ENCODE measurements at places on chromosomes 13 and 19.
A peak's percentile ranks its signal among the peaks of the same experiment; 100 is the strongest.

- no peak for DNase-seq
- H3K27me3 ChIP-seq: peaks cover 5% of the 10 kb centered on the region
- H3K4me1 ChIP-seq: no peaks in the 10 kb centered on the region
Observed at GRCh38 chr13:20305587-20305986, 73.5 kb upstream of the GJB6 start.

GRCh38 chr19:47315125-47315821 lies 5.6 kb downstream of the C5AR1 start:
- no peaks in the 10 kb centered on the region for H3K4me1 ChIP-seq
- peak; percentile 91 for DNase-seq
- no peak overlapping the region for H3K4me3 ChIP-seq

GRCh38 chr19:10927730-10928562 lies 493 bp downstream of the YIPF2 start:
- peak overlapping the region; percentile 78 for H3K27ac ChIP-seq
- H3K4me3 ChIP-seq: peak overlapping the region; percentile 100
- H3K36me3 ChIP-seq: no peaks in the 10 kb centered on the region
- H3K27me3 ChIP-seq: no peaks in the 10 kb centered on the region
- no peak for DNase-seq

GRCh38 chr19:18439025-18439909 lies 1.3 kb upstream of the ISYNA1 start:
- no peak for DNase-seq
- H3K36me3 ChIP-seq: peaks cover 3% of the 10 kb centered on the region
- no peaks in the 10 kb centered on the region for H3K4me1 ChIP-seq

GRCh38 chr19:55333870-55334269 lies 5.8 kb upstream of the KMT5C start:
- H3K36me3 ChIP-seq: no peaks in the 10 kb centered on the region
- no peak overlapping the region for H3K27ac ChIP-seq
- peaks cover 4% of the 10 kb centered on the region for H3K4me1 ChIP-seq
- H3K4me3 ChIP-seq: no peak overlapping the region

GRCh38 chr13:31350560-31350959 lies 150.8 kb downstream of the B3GLCT start:
- no peaks in the 10 kb centered on the region for H3K36me3 ChIP-seq
- no peaks in the 10 kb centered on the region for H3K27me3 ChIP-seq
- no peak overlapping the region for H3K4me3 ChIP-seq
- no peaks in the 10 kb centered on the region for H3K4me1 ChIP-seq
- DNase-seq: no peak

DNA sequence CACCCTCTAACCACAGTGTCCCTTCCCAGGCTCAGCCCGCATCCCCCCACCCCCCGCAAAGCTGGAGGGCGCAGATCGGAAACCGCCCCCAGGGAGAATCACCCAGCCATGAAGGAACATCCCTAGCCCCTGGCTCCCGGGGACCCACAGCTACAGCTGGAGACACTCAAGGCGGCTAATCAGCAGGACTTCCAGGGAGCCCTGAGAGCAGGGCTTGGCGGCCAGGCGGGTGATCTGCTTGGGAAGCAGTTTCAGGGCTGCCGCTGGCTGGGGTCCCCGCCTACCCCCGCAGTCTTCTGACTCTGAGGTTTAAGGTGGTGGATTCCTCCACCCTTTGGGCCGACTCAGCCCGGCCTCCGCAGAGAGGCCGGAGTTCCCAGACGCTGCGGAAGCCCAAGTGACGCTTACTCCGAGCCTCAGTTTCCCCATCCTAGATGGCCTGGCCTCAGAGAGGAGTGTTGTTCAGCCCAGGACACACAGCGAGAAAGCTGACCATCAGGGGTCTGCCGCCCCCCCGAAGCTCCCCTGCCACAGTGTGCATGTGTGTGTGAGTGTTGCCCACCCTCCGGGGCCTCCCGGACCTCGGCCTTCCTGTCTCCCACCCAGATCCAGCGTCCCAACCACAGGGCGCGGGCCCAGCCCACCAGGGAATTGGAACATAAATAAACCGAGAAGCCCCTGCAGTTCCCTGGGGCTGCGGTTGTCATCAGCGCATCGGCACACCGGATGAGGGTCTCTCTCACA lies 9.8 kb downstream of the FUT6 start:
- no peak for DNase-seq
- H3K27ac ChIP-seq: no peak overlapping the region
- no peak overlapping the region for H3K4me3 ChIP-seq
- no peaks in the 10 kb centered on the region for H3K4me1 ChIP-seq

DNA sequence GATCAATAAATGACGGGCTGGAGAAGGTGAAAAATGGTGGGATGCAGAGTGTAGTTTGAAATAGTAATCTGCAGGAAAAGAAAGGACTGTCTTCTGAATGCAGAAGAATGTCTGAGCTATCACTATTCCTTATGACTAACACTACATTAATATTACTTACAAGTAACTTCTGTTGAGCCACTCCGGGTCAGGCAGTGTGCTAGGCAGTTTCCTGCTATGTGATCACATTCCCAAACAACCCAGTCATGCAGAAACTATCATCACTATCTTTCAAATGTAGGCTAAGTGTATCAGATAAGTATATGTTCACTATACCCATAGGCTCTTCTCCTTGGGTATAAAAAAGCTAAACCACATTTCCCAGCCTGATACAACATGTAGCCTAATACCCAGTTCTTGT lies 6.6 kb downstream of the ZNF599 start:
- no peak for DNase-seq
- H3K4me1 ChIP-seq: no peaks in the 10 kb centered on the region
- no peaks in the 10 kb centered on the region for H3K27me3 ChIP-seq

GRCh38 chr19:5943623-5944022 lies 29.6 kb downstream of the CAPS start:
- H3K4me3 ChIP-seq: no peak overlapping the region
- H3K4me1 ChIP-seq: no peaks in the 10 kb centered on the region
- H3K27me3 ChIP-seq: no peaks in the 10 kb centered on the region
- no peak overlapping the region for H3K27ac ChIP-seq
- H3K36me3 ChIP-seq: no peaks in the 10 kb centered on the region
- no peak for DNase-seq

DNA sequence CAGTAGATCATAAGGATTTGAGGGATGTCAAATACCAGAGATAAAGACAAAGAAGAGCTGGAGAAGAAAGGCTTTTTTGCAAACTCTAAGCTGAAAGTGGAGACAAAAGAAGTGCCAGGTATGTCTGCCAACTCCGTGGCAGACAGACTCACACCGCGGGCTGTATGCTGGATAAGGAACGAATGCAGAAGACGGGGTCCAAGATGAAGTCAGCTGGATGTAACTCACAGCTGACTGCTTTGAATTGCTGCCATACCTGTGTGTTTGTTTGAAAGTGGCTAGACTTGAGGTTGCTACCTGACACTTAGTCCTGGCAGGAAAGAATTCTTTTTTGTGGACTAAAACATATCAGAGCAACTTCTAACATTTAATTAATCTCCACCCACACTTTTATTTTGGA lies 398.8 kb downstream of the DLEU7 start:
- H3K36me3 ChIP-seq: no peaks in the 10 kb centered on the region
- no peaks in the 10 kb centered on the region for H3K27me3 ChIP-seq
- DNase-seq: no peak
- no peaks in the 10 kb centered on the region for H3K4me1 ChIP-seq
- H3K27ac ChIP-seq: no peak overlapping the region

DNA sequence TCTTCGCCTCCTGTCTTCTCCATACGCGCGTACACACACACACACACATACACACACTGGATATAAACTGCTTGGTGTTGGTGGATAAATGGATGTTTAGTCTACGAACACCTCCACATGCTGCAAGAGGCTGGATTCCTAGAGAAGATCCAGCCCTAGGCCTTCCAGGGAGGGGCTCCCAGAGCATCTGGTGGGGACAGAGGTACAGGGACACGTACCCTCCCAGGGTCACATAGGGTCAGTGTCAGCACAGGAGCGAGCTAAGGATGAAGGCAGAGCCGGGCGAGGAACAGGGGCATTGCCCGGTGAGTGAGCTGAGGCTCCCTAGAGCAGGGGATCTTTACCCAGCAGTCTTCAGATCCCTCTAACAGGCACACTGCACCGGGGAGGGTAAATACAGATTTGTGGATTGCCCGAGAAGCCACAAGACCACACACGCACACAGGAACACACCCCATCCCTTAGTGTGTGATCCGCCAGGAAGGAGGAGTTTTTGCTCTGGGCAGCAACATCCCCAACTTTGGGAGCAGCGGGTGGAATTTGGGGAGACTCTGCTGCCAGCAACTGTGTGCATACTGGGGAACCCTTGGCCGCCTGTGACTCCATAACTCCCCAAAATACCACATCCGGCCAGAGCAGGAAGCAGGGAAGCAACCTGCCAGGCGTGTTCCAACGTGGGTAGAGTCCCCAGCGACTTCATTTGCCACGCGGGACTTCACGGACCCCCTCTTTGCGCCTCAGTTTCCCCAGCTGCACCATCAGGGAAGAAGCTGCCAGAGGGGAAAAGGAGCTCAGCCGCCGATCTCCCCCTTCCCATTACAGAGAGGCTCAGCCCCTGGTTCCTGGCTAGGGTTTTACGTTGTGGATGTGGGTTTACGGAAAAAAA lies 5.8 kb upstream of the TLE2 start:
- no peaks in the 10 kb centered on the region for H3K27me3 ChIP-seq
- no peak for DNase-seq

GRCh38 chr13:60075850-60076249 lies 87.9 kb downstream of the DIAPH3 start:
- no peaks in the 10 kb centered on the region for H3K4me1 ChIP-seq
- DNase-seq: no peak
- H3K4me3 ChIP-seq: no peak overlapping the region
- no peaks in the 10 kb centered on the region for H3K36me3 ChIP-seq

DNA sequence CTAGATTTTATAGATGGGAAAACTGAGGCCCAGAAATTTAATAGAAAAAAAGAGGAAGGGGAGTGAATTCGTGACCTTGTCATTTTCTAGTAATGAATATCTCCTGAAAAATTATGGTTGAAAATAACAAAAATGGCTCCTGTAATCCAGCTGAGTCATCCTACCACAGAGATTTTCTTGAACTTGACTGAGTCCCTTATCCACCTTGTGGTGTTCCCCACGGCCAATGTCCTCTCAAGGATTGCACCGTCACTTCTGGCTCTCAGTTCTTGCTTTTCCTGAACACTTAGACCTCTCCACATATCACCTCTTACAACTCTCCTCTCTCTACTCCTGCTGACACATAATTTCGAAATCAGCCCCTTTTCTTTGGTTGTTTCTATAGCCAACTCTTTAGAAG lies 1.2 kb upstream of the KATNAL1 start:
- no peak overlapping the region for H3K4me3 ChIP-seq
- H3K36me3 ChIP-seq: no peaks in the 10 kb centered on the region
- H3K27me3 ChIP-seq: no peaks in the 10 kb centered on the region
- no peak for DNase-seq

- no peaks in the 10 kb centered on the region for H3K27me3 ChIP-seq
- DNase-seq: no peak
- no peak overlapping the region for H3K4me3 ChIP-seq
Observed at GRCh38 chr13:18628428-18628827, 553.2 kb downstream of the TUBA3C start.

DNA sequence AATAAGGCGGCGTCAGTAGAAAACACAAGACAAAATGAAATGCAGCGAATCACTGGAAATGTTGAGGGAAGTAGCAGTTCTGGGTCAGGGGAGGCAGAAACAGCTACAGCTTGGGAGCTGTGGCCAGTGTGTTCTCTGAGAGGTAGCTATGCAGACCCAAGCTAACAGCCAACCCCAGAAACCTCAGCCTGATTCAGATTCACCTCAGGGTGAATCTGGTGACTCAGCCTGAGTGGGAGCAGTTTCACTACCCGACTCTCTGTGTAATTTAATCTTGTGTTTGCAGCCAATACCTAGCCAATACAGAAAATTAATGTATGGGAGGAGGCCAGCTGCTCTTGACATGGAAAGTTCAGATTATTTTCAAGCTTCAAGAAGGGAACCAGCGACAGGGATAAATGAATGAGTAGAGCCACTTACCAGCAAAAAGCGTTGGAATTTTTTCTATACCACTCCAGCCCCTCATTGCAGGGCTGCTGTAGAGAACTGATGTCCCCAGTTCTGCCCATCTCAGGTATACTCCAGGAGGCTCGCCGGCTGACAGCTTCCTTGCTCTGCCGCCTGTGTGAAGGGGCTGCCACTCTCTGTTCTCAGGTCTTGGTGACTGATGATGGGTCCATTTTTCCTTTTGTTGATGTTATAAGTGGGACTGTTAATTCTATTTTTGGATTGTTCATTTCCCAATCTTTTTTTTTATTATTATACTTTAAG lies 8.9 kb downstream of the IGFL3 start:
- H3K4me3 ChIP-seq: no peak overlapping the region
- no peaks in the 10 kb centered on the region for H3K4me1 ChIP-seq
- no peaks in the 10 kb centered on the region for H3K36me3 ChIP-seq
- DNase-seq: no peak
- no peak overlapping the region for H3K27ac ChIP-seq

GRCh38 chr13:49533591-49534269 lies 38.0 kb downstream of the PHF11 start:
- no peaks in the 10 kb centered on the region for H3K27me3 ChIP-seq
- no peak overlapping the region for H3K4me3 ChIP-seq
- no peak overlapping the region for H3K27ac ChIP-seq

GRCh38 chr19:5929625-5930024 lies 15.6 kb downstream of the CAPS start:
- DNase-seq: no peak
- peaks cover 7% of the 10 kb centered on the region for H3K36me3 ChIP-seq
- peaks cover 10% of the 10 kb centered on the region for H3K4me1 ChIP-seq
- no peak overlapping the region for H3K27ac ChIP-seq

- peak overlapping the region; percentile 79 for H3K4me3 ChIP-seq
- H3K27ac ChIP-seq: peak overlapping the region; percentile 89
- H3K36me3 ChIP-seq: no peaks in the 10 kb centered on the region
- H3K27me3 ChIP-seq: no peaks in the 10 kb centered on the region
Observed at GRCh38 chr19:19866611-19867248, 1.0 kb downstream of the ZNF253 start.

GRCh38 chr19:44617110-44617880 lies 3.9 kb downstream of the IGSF23 start:
- no peak overlapping the region for H3K4me3 ChIP-seq
- H3K27ac ChIP-seq: peak overlapping the region; percentile 94
- peaks cover 3% of the 10 kb centered on the region for H3K4me1 ChIP-seq
- no peaks in the 10 kb centered on the region for H3K36me3 ChIP-seq
- DNase-seq: no peak

- H3K27ac ChIP-seq: no peak overlapping the region
- DNase-seq: no peak
- H3K36me3 ChIP-seq: no peaks in the 10 kb centered on the region
- H3K4me3 ChIP-seq: no peak overlapping the region
Observed at GRCh38 chr13:45137526-45137925, 17.2 kb downstream of the GTF2F2 start.

- no peaks in the 10 kb centered on the region for H3K27me3 ChIP-seq
- no peak overlapping the region for H3K27ac ChIP-seq
- no peaks in the 10 kb centered on the region for H3K4me1 ChIP-seq
- no peak overlapping the region for H3K4me3 ChIP-seq
- no peaks in the 10 kb centered on the region for H3K36me3 ChIP-seq
Observed at GRCh38 chr13:42807241-42807640, 25.9 kb downstream of the FAM216B start.

DNA sequence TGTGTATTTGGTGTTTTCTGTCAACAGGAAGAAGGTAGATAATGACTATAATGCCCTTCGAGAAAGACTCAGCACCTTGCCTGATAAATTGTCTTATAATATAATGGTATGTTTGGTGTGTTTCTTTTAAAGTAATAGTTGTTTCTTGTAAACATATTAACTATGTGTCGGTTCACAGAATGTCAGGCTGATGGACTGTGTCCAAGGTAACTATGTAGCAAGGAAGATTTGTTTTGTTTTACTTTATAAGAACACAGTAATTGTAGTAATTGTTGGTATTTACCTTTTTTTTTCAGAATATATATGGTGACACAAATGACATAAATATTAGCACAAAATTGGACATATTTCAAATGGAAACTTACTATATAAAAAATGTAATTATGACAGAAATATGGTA lies 43.2 kb downstream of the URI1 start:
- no peak overlapping the region for H3K27ac ChIP-seq
- no peaks in the 10 kb centered on the region for H3K36me3 ChIP-seq
- H3K4me1 ChIP-seq: no peaks in the 10 kb centered on the region
- DNase-seq: no peak
